ENCODE measurements at places on chromosomes 5 and 9.

- DNase-seq = no peak
Measured at GRCh38 chr5:33272288-33272687, 168.5 kb upstream of the TARS1 start.

DNA sequence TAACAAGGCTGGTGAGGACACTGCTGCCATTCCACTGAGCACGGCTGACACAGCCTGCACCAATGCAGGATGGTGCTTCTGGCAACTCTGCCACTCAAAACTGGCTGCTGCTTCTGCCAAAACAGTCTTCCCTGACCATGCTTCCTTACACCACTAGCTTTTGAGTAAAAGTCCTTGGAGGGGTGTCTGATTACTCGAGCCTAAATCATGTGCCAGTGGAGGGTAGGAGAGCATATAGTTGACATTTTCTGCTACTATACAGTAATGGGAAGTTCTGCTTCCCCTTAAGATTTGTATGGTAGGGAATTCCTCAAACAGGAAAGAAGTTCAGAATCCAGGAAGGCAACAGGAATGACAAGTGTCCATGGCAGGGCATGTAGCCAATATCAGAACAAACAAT lies 12.2 kb upstream of the PJA2 start:
- no peak for DNase-seq

DNA sequence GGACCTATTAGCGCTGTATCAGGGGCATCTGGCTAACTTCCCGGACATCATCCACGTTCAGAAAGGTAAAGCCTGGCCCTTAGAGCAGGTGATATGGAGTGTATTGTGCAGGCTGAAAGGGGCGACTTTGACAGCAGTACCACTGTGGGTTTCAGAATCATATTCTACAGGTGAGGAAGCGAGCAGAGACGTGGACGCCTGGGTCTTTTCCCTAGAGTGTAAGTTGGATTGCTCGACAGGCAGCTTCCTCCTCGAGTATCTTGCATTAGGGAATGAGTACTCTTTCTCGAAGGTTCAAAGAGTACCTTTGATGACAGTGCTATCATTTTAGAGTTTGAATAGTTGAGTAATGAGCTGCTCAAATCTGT lies 1.9 kb downstream of the SNX18 start:
- DNase-seq = no peak

DNA sequence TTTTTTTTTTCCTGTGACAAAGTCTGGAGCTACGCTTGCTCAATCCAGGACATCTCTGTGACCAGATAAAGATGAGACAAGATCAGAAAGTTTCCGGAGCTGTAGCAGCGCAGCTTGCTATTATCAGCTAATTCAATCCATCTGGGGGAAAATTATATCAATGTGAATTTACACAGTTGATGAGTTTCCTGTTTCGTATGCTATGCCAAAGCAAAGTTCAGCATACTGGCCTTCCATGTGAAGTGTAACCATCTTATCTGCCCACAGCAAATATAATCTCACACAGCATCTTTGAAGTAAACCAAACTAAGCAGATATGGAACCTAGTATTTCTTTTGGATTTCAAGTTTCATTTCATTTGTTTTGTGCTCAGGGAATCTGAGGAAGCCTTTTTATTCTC lies 1767.7 kb downstream of the EFNA5 start:
- no peak for DNase-seq

DNA sequence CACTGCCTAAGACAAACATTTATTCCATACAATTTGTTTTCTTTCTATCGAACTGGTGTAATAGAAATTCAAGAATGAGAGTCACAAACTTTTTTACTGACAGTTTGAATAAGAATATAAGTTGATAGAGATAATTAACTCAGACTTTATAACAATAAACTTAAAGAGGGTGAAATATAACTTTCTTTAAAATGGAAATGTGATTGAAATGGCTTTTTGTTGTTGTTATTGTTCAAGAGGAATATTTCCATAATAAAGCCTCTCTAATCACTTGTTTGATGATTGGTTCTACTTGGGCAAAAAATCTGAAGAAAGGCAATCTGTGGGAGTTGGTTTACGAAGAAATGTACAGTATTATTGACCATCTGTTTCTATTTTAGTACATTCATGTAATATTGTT lies 79.3 kb downstream of the ST8SIA4 start:
- no peak for DNase-seq

- no peak for DNase-seq
Measured at GRCh38 chr5:15506897-15507296, 6.9 kb downstream of the FBXL7 start.

- peak; percentile 94 for DNase-seq
Measured at GRCh38 chr9:132235894-132236661, 74.2 kb downstream of the NTNG2 start.

DNA sequence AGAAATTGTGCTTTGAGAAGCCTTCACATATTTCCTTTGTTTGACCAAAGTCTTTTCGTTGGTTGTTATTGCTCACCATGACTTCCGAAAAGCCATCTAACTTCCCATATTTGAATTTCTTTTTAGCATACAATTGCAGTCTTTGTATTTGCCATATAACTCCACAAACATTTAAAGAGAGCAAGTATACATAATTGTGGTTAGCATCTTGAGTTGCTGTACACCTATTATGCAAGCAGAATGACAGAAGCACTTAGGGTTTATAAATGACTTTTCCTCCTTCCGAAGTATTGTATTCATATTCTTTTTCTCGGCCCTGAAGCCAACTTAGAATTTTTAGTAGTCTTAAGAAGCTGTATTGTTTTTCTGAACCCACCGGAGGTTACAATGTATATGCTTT lies 250.4 kb downstream of the RFK start:
- no peak for DNase-seq

- DNase-seq = no peak
Measured at GRCh38 chr5:326109-326508, 4.6 kb downstream of the AHRR start.

DNA sequence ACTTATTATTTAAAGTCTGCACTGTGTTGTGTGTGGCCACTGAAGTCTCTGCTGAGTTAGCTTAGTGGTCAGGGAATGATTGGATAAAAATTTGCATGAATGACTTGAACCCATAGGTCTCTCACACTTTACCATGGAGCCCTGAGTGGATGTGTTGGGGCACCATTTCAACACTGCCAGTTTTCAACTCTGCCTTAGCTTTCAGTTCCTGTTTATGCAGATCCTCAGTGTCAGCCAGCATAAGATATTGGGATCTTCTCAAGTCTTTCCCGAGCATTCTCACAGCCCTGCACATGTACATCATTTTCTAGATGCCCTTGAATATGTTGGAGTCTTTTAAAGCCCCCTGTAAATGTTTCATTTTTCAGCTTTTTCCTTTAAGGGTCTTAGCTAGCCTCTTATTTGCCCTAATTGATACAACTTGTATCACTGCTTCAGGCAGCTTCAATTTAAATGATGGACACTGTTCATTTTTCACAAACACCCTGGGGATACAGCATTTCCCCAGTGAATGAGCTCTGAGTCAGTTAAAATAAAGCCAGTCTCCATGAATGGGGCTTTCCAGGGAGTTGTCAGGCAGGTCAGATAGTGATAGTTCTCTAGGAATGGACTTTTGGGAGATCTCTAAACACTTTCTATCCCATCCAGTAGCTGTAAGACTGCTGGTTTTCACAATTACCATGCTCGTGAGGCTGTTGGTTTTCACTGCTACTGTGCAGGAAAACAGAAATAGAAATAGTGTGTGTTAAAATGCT lies 211.9 kb upstream of the PAPPA start:
- DNase-seq = no peak

DNA sequence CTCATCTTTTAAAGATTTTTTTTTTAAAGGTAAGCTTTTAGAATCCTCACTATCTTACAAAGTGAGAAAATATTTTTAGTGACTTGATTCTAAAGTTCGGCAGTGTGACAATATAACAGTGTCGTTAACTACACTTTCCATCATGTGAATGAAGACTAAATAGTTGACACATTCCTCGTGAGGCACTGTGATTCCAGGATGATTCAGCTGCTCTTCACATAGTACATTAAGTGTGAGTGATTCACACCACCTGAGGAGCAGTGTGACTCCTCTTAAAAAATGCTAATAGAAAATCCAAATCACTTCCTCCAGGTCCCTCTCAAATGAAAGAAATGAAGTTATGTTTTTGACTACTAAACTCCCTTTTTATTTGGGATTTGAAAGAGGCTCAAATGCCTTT lies 589.5 kb downstream of the GABRG2 start:
- no peak for DNase-seq

DNA sequence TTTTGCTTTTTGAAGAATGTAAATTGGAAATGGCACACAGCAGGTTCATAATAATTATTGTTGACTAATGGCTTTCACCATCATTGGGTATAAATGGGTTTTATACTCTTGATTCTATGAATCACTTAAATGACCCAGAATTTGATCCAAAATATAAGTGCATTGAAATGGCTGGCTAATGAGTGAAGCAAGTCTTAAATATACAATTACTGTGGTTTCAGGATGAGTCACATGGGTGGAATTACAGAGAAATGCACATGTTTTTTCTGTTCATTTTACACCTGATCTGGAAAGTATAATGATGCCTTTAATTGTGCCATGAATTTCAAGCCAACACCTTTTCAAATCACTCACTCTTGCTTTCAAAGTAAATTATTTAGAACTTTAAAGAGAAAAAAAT lies 380.8 kb upstream of the CD180 start:
- DNase-seq = no peak

DNA sequence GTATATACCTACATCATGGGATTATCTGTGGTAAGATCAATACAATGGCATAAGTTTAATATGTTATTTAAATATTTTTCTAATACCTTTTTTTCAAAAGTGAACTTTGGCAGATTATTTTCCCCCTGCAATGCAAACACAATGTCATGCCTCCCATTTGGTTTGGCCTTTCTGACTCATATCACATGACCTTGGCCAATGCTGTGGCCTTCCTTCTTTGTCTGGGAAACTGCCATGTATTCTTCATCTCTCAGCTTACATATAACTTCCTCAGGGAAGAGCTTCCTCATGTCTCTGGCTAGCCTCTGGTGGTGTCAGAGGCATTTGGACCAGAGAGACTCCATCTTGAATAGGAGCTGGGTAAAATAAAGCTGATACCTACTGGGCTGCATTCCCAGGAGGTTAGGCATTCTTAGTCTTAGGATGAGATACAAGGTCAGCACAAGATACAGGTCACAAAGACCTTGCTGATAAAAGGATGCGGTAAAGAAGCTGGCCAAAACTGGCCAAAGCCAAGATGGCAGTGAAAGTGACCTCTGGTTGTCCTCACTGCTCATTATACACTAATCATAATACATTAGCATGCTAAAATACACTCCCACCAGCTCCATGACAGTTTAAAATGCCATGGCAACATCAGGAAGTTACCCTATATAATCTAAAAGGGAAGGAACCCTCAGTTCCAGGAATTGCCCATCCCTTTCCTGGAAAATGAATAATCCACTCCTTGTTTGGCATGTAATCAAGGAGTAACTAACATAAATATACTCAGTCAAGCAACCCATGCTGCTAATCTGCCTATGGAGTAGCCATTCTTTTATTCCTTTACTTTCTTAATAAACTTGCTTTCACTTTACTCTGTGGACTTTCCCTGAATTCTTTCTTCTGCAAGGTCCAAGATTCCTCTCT lies 76.0 kb downstream of the C9orf153 start:
- no peak for DNase-seq

DNA sequence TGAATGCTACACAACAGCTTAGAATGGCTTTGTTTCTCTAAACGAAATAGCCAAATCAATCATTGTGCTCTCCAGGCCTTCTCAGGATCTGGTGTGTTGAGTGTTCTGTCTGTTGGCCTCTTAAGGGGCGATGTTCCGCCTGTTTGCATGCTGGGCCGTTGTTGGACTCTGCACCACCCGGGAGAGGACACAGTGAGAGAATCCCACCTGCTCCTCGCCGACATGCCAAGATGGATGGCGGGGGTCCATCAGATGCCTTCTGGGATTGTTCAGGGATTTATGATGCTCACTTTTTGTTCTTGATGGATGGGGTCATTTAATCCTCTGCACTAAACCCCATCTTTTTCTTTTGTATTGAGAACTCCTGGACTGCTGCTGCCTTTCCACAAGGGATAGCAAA lies 159.9 kb downstream of the NTRK2 start:
- DNase-seq = no peak

DNA sequence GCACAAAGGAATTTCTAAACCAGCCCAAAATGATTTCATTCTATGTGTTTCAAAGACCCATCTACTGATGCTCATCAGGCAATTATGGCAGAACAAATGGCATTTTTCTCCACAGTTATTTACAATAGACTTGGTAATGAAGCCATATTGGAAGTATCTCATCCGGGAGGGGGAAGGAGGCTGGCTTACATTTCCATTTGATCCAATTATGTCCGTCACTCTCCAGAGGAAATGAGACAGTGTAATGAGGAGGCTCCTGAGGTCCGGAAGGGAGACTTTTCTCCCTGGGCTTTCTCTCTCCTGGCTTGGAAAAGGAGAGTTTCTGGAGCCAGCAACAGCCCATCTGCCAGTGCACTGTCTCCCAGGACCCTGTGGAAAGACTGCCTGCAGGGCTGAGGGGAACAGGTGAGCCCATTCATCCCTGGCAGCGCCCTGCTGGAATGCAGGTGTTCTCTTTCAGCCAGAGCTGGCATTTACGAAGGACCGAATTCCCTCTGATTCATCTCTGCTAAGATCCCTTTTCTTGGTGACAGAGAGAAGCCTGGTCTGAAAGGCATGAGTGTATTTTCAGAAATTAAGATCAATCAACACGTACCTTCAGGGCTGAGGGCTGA lies 54.9 kb upstream of the SAP30L start:
- no peak for DNase-seq

- no peak for DNase-seq
Measured at GRCh38 chr9:89670114-89670513, 65.3 kb downstream of the GADD45G start.

GRCh38 chr9:7153566-7153965 lies 395.8 kb downstream of the KDM4C start:
- DNase-seq = no peak

- no peak for DNase-seq
Measured at GRCh38 chr9:110729641-110730040, 61.0 kb downstream of the MUSK start.

- DNase-seq = no peak
Measured at GRCh38 chr9:28970241-28970654, 1397.0 kb upstream of the C9orf72 start.

- DNase-seq = no peak
Measured at GRCh38 chr5:116521173-116521872, 53.3 kb downstream of the SEMA6A start.

- no peak for DNase-seq
Measured at GRCh38 chr5:92527311-92528078, 1053.5 kb downstream of the NR2F1-AS1 start.

Data from NCI-H2171 (cell line).